ENCODE measurements at places on chromosomes 4 and X. TPM values are rescaled to one million over a fixed set of nuclear protein-coding genes. Genes with fewer than 3 reads are reported as not detected.
A peak's percentile ranks its signal among the peaks of the same experiment; 100 is the strongest.

The PPP2R2C gene
- 1.7 TPM for total RNA-seq

The HEPH gene
- total RNA-seq, result 106 TPM

The POF1B gene
- not detected for total RNA-seq

The TMEM33 gene
- 59.6 TPM for total RNA-seq

The ZMAT1 gene
- total RNA-seq, result 7.3 TPM

The DSPP gene
- total RNA-seq, result not detected

The ADGRA3 gene
- 20.1 TPM for total RNA-seq

The SOWAHB gene
- total RNA-seq, result 5.0 TPM

- no peak overlapping the region for H3K4me3 ChIP-seq
- H3K27me3 ChIP-seq, result no peaks in the 10 kb centered on the region
- H3K36me3 ChIP-seq, result peaks cover 10% of the 10 kb centered on the region
- peaks cover 14% of the 10 kb centered on the region for H3K4me1 ChIP-seq
Observed at GRCh38 chr4:173269280-173269679, 64.9 kb downstream of the HMGB2 start.

DNA sequence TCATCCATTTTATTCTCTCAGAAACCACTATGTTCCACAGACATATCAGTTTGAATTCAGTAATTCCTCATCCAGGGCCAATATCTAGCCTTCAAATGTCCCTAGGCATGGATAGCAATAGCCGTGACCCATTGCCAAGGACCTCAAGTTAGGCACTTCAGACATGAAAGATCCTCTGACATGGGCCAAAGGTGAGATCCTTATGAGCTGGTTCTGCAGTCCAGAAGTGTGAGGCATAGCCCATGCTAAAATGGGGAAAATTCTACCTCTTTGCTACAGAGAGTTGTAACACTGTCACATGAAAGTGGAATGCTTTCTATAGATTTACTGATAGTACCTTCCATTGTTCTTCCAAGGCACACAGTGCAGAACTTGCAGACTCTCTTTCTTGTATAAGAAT is 349.7 kb upstream of the GALNT7 start:
- H3K4me1 ChIP-seq, result no peaks in the 10 kb centered on the region
- H3K27ac ChIP-seq, result no peak overlapping the region
- no peak for DNase-seq
- no peaks in the 10 kb centered on the region for H3K36me3 ChIP-seq
- no peak overlapping the region for H3K4me3 ChIP-seq

DNA sequence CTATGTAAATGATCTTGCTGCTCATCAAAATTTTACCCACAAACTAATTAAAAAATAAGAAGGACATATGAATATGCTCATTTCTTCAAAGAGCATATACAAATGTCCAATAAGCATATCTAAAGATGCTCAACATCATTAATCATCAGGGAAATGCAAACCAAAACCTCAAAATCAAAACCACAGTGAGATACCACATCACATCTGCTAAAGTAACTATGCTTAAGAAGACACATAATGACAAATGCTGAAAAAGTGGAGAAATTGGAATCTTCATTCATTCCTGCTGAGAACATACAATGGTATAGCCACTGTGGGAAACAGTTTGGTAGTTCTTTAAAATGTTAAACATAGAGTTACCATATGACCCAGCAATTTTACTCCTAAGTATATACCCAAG is 81.9 kb downstream of the AFF2 start:
- no peak for DNase-seq
- no peak overlapping the region for H3K27ac ChIP-seq
- peaks cover 2% of the 10 kb centered on the region for H3K27me3 ChIP-seq
- H3K4me1 ChIP-seq, result no peaks in the 10 kb centered on the region

DNA sequence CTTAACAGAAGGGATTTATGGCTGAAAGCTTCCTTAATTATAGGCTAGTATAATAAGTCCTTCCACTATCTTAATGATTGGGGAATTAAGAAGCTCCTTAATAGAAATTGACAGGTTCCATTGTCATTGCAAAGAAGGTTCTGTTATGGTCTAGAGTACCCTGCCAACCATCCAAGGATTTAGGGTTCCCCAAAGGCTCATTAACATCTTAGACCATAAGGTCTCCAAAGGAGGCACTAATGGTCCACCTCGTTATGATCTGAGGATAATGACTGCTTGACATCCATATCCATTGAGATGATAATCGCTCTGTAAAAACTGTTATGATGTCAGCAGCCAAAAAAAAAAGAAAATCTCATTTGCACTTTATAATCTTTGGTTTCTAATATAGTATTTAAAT is 441.6 kb downstream of the GBA3 start:
- H3K4me1 ChIP-seq, result no peaks in the 10 kb centered on the region
- H3K4me3 ChIP-seq, result no peak overlapping the region
- H3K36me3 ChIP-seq, result no peaks in the 10 kb centered on the region

GRCh38 chr4:110998320-110998719 is 375.4 kb upstream of the PITX2 start:
- H3K27me3 ChIP-seq, result no peaks in the 10 kb centered on the region
- no peak overlapping the region for H3K4me3 ChIP-seq
- no peak for DNase-seq
- H3K36me3 ChIP-seq, result no peaks in the 10 kb centered on the region
- H3K27ac ChIP-seq, result no peak overlapping the region

GRCh38 chr4:73193155-73193554 is 65.4 kb downstream of the ANKRD17 start:
- peaks cover 1% of the 10 kb centered on the region for H3K27me3 ChIP-seq
- no peak for DNase-seq
- H3K4me3 ChIP-seq, result no peak overlapping the region

- H3K36me3 ChIP-seq, result no peaks in the 10 kb centered on the region
- no peak overlapping the region for H3K4me3 ChIP-seq
- DNase-seq, result no peak
- H3K27ac ChIP-seq, result no peak overlapping the region
- no peaks in the 10 kb centered on the region for H3K27me3 ChIP-seq
- H3K4me1 ChIP-seq, result no peaks in the 10 kb centered on the region
Observed at GRCh38 chrX:134935276-134935675, 55.5 kb upstream of the SMIM10 start.

GRCh38 chr4:168076989-168077725 is 15.2 kb upstream of the ANXA10 start:
- no peak overlapping the region for H3K4me3 ChIP-seq
- no peak overlapping the region for H3K27ac ChIP-seq
- peak; percentile 80 for DNase-seq
- no peaks in the 10 kb centered on the region for H3K27me3 ChIP-seq

DNA sequence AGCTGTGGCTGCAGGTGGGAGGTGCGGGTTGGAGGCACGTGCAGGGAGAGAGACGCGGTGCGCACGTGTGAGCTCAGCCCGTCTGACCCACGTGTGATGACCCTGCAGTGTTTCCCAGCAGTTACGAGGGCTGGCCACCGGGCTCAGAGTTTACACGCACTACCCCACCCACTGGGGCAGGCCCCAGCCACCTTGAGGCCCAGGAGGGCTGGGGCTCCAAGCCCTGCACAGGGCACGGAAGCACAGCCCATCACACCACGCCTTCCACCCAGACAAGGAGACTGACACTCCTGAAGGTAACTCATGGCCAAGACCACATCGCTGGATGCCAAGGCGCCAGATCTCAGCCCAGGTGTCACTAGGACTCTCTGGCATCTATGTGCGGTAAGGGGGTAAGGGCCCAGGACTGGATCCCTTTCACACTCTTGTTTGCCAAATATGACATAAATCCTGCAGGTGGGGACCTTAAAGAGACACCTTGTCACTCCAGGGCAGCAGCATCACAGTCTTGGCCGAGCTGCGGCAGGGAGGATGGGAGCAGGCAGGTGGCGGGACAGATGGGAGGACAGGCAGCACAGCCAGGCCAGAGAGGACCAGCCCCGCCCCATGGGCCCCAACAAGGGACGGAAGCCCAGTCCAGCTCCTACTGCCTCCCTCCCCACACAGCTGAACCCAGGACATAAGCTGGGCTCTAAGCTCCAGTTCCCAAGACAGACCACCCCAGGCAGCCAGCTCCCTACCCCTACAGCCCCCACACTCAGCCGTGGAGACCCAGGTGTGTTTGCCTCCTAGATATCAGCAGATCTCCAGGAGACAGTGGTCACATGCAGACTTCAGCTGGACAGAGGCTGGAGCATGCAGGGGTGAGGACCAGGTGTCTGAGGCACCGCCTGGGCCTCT is 56.8 kb downstream of the ZFYVE28 start:
- H3K36me3 ChIP-seq, result no peaks in the 10 kb centered on the region
- DNase-seq, result no peak
- H3K27ac ChIP-seq, result no peak overlapping the region
- H3K4me3 ChIP-seq, result no peak overlapping the region
- H3K4me1 ChIP-seq, result no peaks in the 10 kb centered on the region

- no peak for DNase-seq
- no peak within 1 kb of the TSS for H3K27ac ChIP-seq
- H3K36me3 ChIP-seq, result no peaks in the 10 kb centered on the region
- H3K27me3 ChIP-seq, result peaks cover 3% of the 10 kb centered on the region
- no peaks in the 10 kb centered on the region for H3K4me1 ChIP-seq
Observed at GRCh38 chrX:104013606-104014005, at the start of gene H2BW1. Gene H2BW1, minus strand, starts transcription at chrX:104013708. Its CDS starts 132 bp downstream, at chrX:104013576.

DNA sequence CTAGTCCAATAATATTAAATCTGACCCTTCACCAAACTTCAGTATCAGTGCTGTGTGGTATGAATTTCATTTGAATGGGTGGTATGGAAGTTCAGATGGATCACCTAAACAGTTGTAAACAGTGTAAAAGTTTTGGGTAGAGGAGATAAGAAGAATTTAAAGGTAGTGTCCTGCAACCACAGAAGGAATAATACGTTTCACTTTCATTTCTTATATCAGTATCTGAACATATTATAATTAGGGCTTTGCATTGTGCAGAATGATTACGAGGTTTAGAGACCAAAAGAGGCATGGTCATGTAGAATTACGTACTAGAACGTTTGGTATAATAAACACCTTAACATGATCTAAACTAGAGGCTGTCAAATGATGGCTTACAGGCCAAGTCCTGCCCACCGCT is 116.1 kb downstream of the PDLIM5 start:
- no peak overlapping the region for H3K4me3 ChIP-seq
- H3K27ac ChIP-seq, result no peak overlapping the region
- no peak for DNase-seq
- H3K36me3 ChIP-seq, result no peaks in the 10 kb centered on the region
- no peaks in the 10 kb centered on the region for H3K27me3 ChIP-seq

DNA sequence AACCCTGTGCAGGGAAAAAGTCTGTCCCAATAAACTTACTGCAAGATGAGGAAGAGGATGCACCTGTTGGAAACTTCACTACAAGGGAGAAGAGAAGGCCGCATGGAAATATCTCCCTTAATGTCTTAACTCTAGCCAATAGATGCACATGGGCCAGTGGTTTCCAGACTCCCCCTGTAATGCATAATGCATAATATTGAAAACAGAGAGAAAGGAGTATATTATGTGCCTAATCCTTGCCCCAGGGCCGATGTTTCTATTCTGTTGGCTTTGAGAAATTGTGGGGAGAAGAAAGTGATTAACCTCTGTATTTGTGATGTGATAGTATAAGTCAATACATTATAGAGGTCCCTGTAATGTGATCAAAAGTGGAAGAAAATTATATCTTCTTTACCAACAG is 37.2 kb downstream of the INTS12 start:
- H3K4me3 ChIP-seq, result no peak overlapping the region
- H3K27me3 ChIP-seq, result no peaks in the 10 kb centered on the region
- no peak overlapping the region for H3K27ac ChIP-seq
- no peak for DNase-seq

GRCh38 chrX:29241809-29242208 is 654.6 kb downstream of the IL1RAPL1 start:
- H3K36me3 ChIP-seq, result no peaks in the 10 kb centered on the region
- no peaks in the 10 kb centered on the region for H3K4me1 ChIP-seq

- H3K4me1 ChIP-seq, result peaks cover 6% of the 10 kb centered on the region
- peaks cover 2% of the 10 kb centered on the region for H3K27me3 ChIP-seq
- no peak for DNase-seq
- peak overlapping the region; percentile 89 for H3K4me3 ChIP-seq
- no peak overlapping the region for H3K27ac ChIP-seq
Observed at GRCh38 chrX:23907111-23907497, 634 bp downstream of the APOO start.

GRCh38 chrX:8604131-8604530 is 127.8 kb downstream of the ANOS1 start:
- H3K27me3 ChIP-seq, result no peaks in the 10 kb centered on the region
- H3K27ac ChIP-seq, result no peak overlapping the region
- DNase-seq, result no peak
- H3K4me1 ChIP-seq, result no peaks in the 10 kb centered on the region
- H3K4me3 ChIP-seq, result no peak overlapping the region
- H3K36me3 ChIP-seq, result no peaks in the 10 kb centered on the region

GRCh38 chr4:155529272-155529671 is 137.4 kb upstream of the GUCY1A1 start:
- peak; percentile 22 for DNase-seq
- no peak overlapping the region for H3K4me3 ChIP-seq
- H3K27ac ChIP-seq, result no peak overlapping the region
- no peaks in the 10 kb centered on the region for H3K36me3 ChIP-seq
